CD4-positive, alpha-beta T cell treated with Interleukin-15 for 4 hours (primary cell): ENCODE measurements at places on chromosomes 16 and 17.

DNA sequence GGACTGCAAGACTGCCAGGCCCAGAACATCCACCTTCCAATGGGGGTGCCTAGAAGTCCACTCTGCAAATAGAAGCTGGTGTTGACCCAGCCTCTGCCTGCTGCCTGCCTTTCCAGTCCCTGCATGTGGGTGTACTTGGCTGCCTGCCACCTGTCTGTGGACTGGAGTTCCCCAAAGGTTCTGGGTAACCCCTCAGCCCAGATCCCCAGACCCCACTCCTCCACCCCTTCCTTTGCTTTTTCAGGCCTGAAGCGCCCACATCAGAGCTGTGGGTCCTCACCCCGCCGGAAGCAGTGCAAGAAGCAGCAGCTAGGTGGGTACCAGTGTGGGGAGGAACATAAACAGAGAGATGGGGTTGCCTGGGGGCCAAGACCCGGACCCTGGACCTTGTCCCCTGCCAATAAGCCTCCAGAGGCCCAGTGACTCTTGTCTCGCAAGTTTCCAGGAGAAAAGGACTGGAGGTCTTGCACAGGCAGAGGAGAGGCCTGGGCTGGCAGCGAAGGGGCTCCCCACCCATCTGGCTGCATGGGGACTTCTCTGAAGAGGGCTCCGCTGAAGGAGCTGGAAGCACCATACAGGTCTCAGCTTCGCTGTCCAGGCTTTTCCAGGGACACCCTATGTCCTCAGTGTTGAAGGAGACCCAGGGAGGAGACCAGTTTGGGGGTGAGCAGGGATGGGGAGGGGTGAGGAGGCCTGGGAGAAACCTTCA lies 34.3 kb downstream of the NLRC5 start:
- DNase-seq: peak; percentile 82

DNA sequence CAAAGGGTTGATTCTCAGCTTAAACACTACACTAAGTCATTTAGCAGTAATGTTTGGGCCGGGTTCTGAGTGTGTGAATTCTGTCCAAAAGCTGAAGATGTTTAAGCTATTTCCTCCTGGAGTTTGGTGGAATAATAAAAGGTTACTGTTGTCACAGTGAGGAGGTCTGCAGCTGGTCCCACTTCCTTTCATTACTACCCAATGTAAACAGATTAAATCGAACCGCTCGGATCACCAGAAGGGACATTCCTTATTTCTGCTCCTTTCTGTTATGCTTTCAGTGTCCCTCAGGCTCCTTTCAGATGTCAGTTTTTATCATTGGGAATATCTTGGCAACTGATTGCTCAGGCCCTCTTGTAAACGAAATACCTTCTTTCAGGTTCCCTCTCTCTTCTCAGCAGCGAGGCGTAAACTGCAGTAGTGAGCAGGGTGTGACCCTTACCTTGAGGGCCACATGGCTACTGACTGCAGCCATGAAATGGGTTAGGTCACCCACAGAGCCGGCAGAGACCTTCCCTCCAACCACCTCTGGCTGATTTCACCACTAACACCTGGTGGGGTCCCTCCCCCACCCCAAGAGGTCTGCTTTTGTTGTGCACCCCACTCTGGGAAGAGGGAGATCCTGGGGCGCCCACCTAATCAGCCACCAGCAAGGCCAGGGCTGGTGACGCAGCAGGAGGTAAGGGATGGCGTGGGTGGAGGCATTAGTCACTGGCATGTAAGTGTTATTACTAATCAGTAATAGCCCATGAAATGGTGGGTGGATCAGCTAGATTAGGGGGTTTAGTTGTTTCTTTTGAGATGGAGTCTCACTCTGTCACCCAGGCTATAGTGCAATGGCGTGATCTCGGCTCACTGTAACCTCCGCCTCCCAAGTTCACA lies 117.6 kb downstream of the VPS53 start:
- DNase-seq: no peak

- DNase-seq: no peak
Measured at GRCh38 chr17:47975823-47976205, 4.9 kb downstream of the CDK5RAP3 start.

DNA sequence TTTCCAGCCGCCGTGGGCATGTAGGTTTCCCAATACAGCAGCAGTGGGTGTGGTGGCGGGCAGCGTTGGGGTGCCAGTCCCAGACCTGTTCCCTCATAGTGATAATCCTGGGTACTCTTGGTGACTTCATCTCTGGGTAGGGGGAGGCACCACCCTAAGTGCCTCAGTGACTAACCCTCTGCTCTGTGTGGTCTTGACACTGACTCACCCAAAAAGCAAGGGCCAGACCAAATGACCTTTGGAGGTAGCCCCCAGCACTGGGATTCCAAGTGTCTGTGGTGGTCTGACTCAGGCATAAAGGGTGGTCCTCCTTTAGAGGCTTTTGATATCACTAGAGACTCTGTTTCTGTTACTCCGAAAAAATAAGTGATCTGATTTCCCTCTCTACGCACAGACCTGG lies 908 bp downstream of the CALB2 start:
- DNase-seq: no peak

- peak; percentile 34 for DNase-seq
Measured at GRCh38 chr16:75462806-75463205, 1.7 kb downstream of the TMEM170A start.

DNA sequence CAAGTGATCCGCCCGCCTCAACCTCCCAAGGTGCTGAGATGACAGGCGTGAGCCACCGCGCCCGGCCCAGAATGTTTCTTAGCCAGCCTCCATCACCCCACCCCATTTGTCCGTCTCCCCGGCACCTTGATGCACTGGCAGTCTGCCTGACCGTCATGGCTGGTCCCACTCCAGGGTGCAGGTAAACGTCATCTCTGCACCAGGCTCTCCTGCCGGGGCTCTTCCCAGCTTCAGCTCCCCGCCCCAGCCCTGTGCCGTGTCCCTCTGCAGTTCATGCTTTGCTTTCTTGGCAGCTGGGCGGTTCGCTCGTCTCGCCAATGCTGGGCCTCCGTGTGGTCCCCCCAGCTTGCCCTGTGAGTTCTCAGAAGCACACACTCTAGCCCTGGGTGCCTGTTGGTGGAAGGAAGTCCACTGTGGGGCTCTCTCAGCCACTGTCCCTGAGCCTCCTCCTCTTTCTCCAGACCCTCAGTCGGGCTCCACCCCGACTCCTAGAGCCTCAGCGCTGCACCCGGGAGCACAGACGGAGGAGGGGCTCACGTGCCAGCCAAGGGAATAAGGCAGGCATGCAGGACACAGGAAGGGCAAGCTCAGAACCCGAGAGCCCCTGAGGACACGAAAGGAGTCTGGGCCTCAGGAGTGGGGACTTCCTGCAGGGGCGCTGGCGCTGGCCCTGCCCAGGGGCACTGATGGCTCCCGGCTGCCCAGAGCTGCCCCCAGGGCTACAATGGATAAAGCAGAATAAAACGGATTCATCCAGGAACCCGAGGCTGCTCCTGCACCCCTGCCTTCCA lies 12.0 kb downstream of the HS3ST6 start:
- DNase-seq: no peak

- no peak for DNase-seq
Measured at GRCh38 chr16:84741340-84741830, 41.6 kb downstream of the USP10 start.

DNA sequence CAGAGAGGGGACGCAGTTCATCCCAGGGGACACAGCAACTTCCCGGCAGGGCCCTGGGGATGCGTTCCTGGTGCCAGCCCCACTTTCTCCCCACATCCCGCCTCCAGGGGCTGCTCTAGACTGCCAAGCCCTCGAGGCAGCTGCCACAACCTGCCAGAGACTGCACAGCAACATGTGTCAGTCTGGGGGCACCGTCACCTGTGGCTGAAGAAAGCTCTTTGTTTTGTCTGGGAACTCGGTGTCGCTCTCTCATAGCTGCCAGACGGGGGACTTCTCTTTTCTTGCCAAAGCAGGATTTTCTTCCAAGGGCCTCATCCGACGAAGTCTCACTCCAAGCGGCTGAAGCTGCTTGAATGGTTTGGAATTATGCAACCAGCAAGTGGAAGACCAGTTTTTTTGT lies 43.7 kb downstream of the COTL1 start:
- DNase-seq: no peak

DNA sequence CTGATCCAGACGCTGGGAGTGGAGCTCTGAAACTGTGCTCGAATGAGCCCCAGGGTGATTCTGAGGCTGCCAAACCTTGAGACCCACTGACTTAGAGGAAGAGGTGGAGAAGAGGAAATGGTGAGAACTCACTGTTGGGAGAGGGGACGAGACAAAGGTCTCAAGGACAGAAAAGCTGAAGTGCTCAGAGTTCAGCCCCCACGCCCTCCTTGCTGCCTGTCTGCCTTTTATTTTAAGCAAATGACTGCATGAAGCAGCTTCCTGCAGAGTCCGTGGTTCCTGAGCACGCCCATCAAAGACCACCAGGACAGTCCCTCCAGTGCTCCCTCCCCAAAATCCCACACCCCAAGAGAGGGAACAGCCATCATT lies 20.4 kb downstream of the COTL1 start:
- no peak for DNase-seq

DNA sequence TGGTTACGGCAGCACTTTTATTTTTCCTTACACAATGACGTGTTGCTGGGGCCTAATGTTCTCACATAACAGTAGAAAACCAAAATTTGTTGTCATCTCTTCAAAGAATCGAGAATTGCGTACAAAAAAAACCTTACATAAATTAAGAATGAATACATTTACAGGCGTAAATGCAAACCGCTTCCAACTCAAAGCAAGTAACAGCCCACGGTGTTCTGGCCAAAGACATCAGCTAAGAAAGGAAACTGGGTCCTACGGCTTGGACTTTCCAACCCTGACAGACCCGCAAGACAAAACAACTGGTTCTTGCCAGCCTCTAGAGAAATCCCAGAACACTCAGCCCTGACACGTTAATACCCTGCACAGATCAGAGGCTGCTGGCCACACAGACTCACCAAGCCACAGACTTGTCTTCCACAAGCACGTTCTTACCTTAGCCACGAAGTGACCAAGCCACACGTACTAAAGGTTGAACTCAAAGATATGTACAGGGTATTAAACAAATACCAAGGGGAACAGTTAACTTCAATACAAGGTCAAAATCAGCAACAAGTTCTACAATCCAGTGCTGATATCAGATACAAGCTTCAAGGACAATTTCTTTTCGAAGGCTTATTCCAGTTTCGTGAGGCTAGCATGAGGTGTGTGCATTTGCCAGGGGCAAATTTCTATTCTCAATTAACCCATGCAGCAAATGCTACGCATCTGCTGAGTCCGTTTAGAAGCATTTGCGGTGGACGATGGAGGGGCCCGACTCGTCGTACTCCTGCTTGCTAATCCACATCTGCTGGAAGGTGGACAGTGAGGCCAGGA lies 2.4 kb downstream of the ACTG1 start:
- DNase-seq: no peak

DNA sequence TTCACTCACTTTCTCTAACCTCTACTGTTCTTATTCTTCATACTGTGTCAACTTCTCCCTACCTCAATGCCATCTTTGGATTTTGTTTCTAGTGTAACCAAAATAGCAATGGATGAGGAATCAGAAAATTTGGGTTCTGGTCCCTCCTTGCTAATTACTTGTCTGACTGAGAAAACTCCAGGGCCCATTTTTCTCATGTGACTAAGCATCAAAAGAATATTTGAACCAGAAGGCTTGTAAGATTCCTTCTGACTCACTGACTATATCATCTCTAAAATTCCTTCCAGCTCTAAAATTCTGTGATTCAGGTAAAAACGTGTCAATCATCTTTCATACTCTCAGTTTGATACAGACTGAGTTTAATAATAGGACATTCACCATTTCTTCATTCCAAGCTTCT lies 57.9 kb downstream of the BRIP1 start:
- no peak for DNase-seq

- no peak for DNase-seq
Measured at GRCh38 chr16:89456419-89456959, 33.9 kb downstream of the ANKRD11 start.

- DNase-seq: no peak
Measured at GRCh38 chr17:81391936-81392908, 3.0 kb upstream of the BAHCC1 start.

- no peak for DNase-seq
Measured at GRCh38 chr16:53614346-53614745, 89.3 kb downstream of the RPGRIP1L start.

- no peak for DNase-seq
Measured at GRCh38 chr17:77423589-77424451, 283.1 kb downstream of the SEC14L1 start.

- no peak for DNase-seq
Measured at GRCh38 chr16:65531475-65531874, 409.6 kb upstream of the CDH11 start.

DNA sequence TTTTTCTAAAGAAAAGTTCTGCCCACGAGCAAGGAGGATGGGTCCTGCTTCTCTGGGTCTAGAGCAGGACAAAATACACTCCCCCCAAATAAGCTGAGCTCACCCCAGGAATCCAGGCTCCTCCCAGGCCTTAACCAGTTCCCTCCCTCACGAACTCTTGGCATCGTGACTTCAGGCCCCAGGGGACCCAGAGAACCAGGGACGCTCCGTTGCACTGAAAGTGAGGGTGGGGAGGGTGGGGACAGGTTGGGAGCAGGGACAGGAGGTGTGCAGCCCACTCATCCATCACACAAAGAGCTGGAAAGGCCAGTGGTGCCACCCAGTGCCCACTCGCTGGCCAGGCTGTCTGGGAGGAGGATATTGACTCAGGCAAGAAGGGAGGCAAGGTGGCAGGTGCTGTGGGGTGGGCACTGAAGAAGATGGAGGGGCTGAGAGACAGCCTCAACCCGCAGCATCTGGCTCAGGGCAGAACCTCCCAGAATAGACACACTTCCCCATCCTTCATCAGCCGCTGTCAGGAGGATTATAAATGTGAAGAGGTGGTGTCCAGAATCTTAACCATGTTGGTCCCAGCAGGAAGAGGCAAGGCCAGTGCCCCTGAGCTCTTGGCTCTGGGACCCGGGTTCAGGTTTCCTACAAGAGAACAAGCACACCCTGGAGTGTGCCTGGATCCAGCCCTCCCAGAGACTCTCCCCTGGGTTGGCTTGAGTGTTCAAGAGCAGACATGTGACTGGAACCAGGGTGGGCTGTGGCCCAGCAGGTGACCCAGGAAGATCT lies 67.9 kb upstream of the RPL38 start:
- DNase-seq: no peak

GRCh38 chr17:4941319-4941610 lies 1.2 kb downstream of the RNF167 start:
- no peak for DNase-seq

DNA sequence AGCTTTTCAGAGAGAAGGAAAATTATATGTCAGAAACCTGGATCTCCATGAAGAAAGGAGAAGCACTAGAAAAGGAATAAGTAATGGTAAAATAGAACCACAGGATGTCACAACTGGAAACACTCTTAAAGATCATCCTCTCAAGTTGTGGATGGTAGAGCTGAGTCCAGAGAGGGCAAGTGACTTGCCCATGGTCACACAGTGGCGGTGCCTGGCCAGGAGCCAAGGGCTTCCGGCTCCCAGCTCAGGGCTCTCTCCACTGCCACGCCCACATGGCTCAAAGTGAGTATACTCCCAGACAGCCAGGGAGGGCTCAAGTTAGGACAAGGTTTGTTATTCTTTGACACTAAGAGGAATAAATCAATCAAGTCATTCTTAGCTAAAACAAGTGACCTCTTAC lies 159.8 kb downstream of the COPRS start:
- no peak for DNase-seq

- no peak for DNase-seq
Measured at GRCh38 chr17:64579917-64580316, 73.1 kb downstream of the CEP95 start.

GRCh38 chr16:75921281-75921680 lies 195.0 kb upstream of the CPHXL start:
- no peak for DNase-seq
